ENCODE measurements at places on chromosomes 7 and 10.

DNA sequence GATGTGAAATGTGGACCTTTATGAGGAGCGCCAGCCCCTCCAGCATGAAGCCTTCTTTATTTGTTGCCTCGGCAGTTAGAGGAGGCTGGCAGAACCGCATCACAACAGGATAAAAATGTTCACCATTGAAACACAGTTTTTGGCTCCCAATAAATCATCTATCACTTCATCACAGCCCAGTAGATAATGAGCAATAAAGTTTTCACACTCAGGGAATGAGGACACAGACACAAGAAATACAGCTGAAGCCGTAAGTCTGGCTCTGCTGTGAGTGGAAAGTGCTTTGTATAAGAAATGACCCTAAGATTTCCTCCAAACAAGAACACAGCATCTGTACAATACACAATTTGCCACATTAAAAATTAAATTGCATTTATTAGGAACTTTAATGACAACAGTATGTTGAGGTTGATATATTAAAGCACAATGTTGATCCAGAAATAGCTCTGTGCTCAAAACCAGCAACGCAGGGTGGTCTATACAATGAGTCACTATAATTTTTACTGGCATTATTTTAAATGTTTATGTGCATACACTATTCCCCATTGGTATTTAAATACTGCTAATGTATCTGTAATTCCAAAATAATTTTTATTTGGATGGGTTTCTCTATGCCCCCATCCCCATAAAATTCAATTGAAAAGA, 301.8 kb upstream of the MGMT start:
- no peak for DNase-seq

DNA sequence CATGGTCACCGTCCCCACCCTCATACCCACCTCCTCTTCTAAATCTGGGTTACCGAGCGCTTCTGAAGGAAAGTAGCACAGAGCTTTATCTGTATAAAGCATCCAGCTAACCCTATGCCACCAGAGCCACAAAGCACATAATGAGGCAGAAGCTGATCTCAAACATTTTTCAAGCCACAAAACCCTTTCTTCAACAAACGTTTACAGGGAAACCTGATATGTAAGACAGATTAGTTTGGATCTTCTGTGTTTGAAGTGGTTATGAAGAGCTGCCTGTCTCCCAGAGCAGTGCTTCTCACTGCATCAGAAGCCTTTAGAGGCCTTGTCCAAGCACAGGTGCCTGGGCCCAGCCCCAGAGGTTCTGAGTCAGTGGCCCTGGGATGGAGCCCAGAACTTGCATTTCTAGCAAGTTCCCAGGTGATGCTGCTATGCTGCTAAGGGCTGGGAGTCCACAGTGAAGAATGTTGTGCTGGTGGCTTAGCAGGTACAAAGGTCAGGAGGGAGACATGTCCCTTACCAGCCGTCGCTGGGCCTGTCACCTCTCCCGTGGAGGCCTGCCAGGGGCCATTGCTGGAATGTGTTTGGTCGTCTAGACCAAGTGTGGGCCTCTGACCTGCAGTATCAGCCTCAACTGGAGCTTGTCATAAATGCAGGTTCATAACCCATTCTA, 90.4 kb downstream of the TAF3 start:
- DNase-seq = no peak

- DNase-seq = no peak
These were observed 13.6 kb downstream of the CASP7 start for GRCh38 chr10:113693348-113693747.

DNA sequence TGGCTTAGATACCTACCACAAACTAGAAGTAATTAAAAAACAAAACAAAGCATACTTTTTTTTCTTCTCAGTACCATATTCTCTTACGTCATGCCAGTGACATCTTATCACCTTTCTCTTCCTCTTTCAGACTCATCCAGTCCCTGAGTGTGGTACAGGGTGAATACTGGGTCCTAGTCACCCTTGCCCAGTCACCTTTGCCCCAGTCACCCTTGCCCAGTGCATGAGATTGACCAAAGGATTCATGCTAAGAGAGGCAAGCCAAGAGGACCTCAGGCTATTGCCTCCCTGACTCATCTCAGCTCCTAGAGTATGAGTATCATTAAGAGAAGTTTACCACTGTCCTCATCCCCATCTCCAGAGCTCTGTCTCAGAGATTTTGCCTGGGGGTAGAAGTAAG, 10.0 kb upstream of the TSPAN12 start:
- no peak for DNase-seq

Measured in activated CD4-positive, alpha-beta T cell treated with anti-CD3 and anti-CD28 coated beads, Interleukin-2, amount 50 U/mL, for 48 hours (primary cell).